ENCODE measurements at places on chromosomes 1 and 21. TPM values are rescaled to one million over a fixed set of nuclear protein-coding genes. Genes with fewer than 3 reads are reported as not detected.

DNA sequence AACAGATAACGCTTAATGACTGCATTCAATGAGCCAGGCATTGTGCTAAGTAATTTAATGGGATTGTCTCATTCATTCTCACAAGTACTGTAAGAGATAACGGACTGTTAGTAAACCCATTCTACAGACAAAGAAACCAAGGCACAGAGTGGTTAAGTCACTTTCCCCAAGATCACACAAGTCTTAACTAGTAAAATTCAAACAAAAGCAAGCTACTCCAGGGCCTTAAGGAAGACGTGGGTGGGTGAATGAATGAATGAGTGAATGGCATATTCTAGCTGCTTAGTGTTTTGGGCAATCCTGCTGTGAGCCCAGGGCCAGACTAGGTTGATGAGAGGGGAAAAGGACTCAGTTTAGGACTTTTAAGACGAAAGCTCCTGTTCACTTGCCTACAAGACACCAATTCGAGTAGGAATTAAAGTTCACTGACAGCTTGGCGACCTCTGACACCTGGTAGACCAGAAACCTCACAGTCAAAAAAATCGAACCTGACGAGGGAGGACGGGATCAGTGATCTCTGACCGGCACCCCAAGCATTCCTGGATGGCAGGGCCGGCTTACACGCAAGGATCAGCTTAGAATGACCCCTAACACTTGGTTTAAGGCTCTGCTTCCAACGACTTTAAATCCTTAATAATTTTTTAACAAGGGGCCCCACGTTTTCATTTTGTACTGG, 557 bp downstream of the EMC1 start:
- peak overlapping the region; percentile 96 for H3K27ac ChIP-seq
- H3K36me3 ChIP-seq, result no peaks in the 10 kb centered on the region
- no peak for DNase-seq
- H3K27me3 ChIP-seq, result no peaks in the 10 kb centered on the region

The MATN1 gene
- not detected for total RNA-seq

GRCh38 chr1:74641876-74642275, 31.7 kb downstream of the ERICH3 start:
- no peaks in the 10 kb centered on the region for H3K36me3 ChIP-seq
- no peaks in the 10 kb centered on the region for H3K4me1 ChIP-seq
- H3K4me3 ChIP-seq, result no peak overlapping the region
- no peak overlapping the region for H3K27ac ChIP-seq
- no peaks in the 10 kb centered on the region for H3K27me3 ChIP-seq
- no peak for DNase-seq

- H3K27ac ChIP-seq, result no peak overlapping the region
- no peak for DNase-seq
- H3K4me1 ChIP-seq, result no peaks in the 10 kb centered on the region
- no peak overlapping the region for H3K4me3 ChIP-seq
- H3K36me3 ChIP-seq, result no peaks in the 10 kb centered on the region
These were observed 63.8 kb upstream of the PRDX6 start for GRCh38 chr1:173413271-173413707.

All from colonic mucosa (tissue), 4 donors.